ENCODE measurements at places on chromosomes 12 and 14.

DNA sequence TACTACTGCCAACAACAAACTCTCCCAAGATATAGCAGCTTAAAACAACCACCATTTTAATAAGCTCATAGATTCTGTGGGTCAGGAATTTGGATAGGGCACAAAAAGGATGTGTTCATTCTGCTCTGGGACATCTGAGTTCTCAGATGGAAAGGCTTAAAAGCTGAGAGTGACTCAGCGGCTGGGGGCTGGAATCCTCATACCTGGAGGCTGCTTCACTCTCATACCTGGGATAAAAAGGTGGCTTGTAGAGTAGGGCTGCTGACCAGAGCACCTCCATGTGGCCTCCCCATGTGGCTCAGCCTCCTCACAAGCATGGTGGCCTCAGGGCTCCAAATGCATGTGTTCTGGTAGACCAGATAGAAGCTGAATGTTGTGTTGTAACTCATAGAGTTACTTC lies 20.2 kb upstream of the PELI2 start:
- peak; percentile 39 for DNase-seq

- DNase-seq, result peak; percentile 4
Measured at GRCh38 chr12:94147991-94148738, at the start of gene PLXNC1. PLXNC1 (plus strand) TSS chr12:94148577; CDS start chr12:94148972, 395 bp downstream.

DNA sequence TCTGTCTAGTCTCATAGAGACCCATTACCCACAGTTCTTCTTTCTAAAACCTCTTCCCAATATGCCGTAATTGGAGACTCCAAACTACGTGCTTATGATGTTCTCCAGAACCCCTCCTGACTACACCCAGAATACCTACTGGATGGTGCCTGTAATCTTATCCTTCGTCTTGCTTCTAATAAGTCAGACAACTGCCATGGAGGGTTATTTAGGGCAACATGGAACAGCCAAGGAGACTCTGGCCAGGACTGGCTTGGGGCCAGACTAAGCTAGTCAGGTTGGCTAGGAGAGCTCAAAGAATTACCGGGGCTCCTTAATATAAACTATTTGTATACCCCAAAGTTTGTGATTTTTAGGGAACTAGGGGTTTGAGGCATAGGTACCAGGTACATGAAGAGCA lies 6.8 kb downstream of the PFKM start:
- DNase-seq, result no peak

GRCh38 chr12:55824726-55825125 lies 4.7 kb downstream of the DNAJC14 start:
- DNase-seq, result no peak

DNA sequence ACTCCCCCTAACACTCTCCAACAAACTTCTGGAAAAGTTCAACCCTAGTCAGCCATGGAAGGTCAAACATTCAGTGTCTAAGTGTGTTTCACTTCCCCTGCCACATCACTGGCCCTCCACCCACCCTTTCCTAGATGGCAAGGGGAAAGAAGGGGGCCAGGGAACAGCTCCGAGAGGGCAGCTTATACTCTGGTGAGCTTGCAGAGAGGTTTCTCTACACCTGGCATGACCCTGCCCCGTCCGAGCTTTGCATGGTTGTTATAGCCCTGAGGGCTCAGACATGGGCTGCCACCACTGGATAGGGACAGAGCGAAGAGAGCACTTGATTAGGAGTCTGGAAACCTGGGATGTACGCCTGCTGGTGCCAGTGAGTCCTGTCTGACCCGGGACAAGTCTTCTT lies 4.0 kb downstream of the ACVRL1 start:
- DNase-seq, result no peak

DNA sequence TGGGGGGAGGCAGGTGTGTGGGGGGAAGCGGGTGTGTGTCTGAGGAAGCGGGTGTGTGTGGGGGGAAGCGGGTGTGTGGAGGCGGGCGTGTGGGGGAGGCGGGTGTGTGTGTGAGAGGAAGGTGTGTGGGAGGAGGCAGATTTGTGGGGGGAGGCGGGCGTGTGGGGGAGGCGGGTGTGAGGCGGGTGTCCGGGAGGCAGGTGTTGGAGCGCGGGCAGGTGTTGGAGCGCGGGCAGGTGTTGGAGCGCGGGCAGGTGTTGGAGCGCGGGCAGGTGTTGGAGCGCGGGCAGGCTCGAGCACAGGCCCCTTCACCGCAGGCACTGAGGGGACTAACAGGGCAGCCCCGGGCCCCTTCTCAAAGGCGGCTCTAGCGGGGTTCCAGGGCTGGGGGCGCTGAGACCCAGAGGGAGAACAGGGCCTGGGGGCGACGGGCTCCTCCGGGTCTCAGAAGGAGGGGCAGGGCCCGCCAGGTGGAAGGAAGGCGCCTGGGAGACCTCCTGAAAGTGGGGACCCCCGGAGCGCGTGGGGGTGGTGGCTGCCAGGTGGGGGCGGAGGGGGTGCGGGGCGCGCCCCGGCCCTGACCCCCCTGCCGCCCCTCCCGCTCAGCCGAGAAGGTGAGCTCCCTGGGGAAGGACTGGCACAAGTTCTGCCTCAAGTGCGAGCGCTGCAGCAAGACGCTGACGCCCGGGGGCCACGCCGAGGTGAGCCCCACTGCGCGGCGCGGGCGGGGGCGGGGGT lies 3.2 kb downstream of the CRIP2 start:
- DNase-seq, result no peak

GRCh38 chr12:104784592-104784991 lies 173.5 kb downstream of the SLC41A2 start:
- DNase-seq, result no peak

GRCh38 chr12:12983420-12984035 lies 16.5 kb downstream of the HEBP1 start:
- DNase-seq, result peak; percentile 63

- peak; percentile 82 for DNase-seq
Measured at GRCh38 chr12:52209321-52209720, 17.5 kb upstream of the KRT80 start.

GRCh38 chr14:49303946-49304516 lies 282.1 kb downstream of the RPS29 start:
- DNase-seq, result peak; percentile 47

DNA sequence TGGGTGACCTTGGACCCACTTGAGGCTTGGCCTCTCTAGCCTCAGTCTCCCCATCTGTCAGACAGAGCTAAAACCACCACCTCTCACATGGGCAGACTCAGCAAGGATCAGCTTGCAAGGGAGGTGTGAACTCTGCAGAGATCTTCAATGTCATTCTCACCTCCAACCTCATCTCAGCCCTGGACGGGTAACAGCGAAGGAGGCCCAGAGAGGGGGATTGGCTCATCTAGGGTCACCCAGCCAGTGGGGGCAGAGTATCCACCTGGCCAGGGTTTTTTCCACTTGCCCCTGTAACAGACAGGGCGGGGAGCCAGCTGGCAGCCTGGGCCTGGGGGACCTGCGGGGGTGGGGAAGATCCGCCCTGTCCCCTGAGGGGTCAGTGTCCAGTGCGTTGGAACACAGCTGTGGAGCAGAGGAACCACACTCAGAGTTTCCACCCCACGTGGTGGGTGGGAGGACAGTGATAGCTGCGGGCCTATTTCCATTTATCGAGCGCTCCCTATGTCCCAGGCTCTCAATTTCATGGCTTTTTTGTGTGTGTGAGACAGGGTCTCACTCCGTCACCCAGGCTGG lies 27.4 kb downstream of the DTX1 start:
- DNase-seq, result no peak

DNA sequence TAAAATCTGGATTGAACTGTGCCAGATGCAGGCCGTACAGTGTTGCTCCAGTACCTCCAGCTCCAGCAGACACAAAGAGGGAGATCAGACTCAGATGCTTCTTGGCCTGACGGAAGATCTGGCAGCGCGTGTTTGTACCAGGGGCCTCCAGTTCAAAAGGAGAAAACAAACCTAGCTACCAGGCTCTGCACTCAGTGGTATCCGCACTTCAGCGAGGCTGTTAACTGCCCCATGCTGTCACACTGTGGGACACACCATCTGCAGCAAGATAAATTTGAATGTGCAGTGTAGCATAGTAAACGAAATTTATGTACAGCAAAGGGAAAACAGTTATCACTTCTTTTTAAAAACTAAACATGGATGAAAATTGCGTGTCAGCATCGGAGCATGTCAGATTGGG lies 5.1 kb downstream of the DYNC1H1 start:
- DNase-seq, result no peak

GRCh38 chr14:65312859-65313258 lies 99.7 kb upstream of the FUT8 start:
- no peak for DNase-seq

GRCh38 chr14:63745858-63746425 lies 18.1 kb upstream of the SGPP1 start:
- DNase-seq, result no peak

DNA sequence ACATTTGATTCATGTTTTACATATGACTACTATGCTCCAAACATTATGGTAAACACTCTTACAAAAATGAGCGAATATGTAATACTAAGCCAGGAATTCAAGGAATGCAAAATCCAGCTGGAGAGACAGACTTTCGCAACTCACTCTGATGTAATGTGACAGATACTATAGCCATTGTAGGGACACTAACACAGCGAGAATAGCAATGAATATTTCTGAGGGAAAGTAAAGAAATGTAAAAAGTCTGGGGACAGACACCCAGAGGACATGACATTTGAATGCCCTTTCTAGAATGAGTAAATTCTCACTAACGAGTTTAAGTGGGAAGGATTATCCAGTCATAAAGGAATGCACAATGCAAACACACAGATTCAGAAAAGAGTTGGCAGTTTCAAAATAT lies 121.9 kb downstream of the PIK3C2G start:
- DNase-seq, result peak; percentile 84

DNA sequence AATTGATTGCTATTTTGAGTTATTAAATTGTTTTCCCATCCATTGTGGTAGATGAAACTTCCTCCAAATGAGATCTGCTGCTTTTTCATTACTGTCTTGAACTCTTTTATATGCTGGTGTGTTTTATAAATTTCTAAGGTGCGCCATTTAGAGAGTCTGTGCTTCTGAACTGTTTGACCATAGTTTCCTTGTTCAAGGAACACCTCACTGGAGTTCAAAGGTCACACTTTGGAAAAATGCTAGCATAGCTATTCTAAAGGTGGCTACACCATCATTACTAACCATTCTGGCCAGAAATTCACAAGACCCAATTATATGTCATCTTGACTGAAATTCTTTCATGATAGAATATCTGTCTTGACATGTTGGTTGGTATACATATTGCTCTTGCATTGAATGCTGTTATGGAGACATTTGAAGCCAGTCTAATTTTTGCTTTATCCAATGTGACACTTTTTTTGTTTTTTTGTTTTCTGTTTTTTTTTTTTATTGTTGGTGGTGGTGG lies 269.5 kb downstream of the PAWR start:
- DNase-seq, result peak; percentile 57

GRCh38 chr14:77085538-77085937 lies 12.5 kb upstream of the CIPC start:
- DNase-seq, result no peak

GRCh38 chr12:32290411-32290810 lies 108.9 kb upstream of the FGD4 start:
- DNase-seq, result peak; percentile 72

GRCh38 chr14:64200170-64200569 lies 94.0 kb downstream of the ESR2 start:
- no peak for DNase-seq

GRCh38 chr12:8154526-8154925 lies 2.3 kb upstream of the ZNF705A start:
- no peak for DNase-seq

GRCh38 chr12:116760622-116761020 lies 22.5 kb downstream of the RNFT2 start:
- DNase-seq, result no peak

GRCh38 chr12:132605892-132606291 lies 4.5 kb downstream of the LRCOL1 start:
- DNase-seq, result no peak

GRCh38 chr12:123491056-123491455 lies 33.1 kb downstream of the SNRNP35 start:
- DNase-seq, result no peak

DNA sequence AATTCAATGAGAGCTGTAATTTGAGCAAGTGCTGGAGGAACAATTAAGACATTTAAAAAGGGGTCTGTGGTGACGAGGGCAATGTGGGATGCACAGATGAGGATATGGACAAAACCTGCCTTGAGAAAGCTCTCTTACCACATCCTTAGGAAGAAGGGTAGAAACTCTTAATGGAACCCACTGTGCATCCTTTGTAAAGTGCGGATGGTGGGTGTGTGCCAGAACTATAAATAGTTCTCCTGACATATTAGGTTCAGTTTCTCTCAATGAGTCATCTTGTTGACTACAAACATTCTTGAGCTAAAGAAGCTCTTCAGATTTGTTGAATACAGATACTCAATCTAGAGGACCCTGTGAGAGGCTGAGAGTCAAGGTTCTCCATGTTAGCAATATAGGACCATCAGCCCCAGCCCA lies 106.1 kb upstream of the ANO4 start:
- peak; percentile 57 for DNase-seq

DNA sequence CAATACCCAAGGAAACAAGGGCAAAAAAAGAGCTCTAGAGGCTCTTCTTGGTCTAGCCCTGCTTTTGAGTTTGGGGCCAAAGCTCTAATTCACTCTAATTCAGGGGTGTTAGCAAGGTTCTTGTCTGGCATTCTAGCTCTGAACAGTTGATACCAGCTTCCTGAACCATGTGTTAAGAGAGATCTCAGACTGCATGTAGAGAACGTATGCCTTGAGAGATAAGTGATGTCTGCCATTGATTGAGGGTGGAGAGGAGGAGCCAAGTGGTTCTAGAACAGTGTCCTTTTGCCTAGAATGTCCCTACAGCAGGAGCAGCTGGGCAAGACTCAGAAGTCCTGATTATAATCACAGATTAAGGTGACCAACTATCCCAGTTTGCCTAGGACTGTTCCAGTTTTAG lies 18.2 kb upstream of the POC1B start:
- no peak for DNase-seq

DNA sequence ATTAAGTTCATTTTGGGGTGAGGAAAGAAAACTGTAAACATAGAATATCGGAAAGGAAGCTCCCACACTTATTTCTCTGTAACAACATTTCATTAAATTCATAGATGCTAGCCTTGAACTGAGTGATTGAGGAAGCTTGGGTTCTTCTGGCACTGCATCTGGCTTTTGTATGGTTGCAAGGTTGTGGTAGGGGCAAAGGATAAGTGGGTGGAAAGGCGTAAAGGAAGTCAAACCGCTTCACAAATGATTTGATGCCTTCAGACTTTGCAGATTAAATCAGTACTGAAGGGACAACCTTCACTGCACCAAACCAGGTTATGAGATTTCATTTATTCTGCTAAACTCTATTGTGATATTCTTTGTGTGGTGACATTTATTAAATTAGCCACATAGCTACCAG lies 28.1 kb upstream of the PAX9 start:
- no peak for DNase-seq

DNA sequence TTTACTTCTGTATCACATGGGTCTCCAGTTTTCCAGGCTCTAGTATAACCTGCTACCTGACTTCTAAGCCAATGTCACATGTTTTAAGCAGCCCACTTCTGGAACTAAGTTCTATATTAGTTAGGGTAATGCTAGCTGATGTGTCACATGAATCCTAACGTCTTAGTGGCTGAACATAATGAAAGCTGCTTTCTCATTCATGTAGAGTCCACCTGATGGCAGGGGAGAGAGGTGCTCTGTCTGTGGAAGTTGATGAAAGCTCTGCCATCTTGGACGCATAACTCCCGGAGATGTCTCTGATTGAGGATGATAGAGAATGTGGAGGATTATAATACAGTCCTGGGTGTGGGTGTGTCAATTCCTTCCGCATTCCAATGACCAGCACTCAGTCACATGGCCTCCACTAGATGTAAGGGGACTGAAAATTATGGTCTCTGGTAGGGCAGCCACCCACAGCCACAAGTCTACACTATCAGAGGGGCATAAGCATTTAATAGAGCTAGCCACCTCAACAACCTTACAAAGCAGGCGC lies 234.4 kb upstream of the CRY1 start:
- DNase-seq, result no peak

- DNase-seq, result peak; percentile 81
Measured at GRCh38 chr12:18849080-18849479, 111.2 kb downstream of the CAPZA3 start.

All from epithelial cell of esophagus (primary cell).